ENCODE measurements at places on chromosomes 4 and X.

DNA sequence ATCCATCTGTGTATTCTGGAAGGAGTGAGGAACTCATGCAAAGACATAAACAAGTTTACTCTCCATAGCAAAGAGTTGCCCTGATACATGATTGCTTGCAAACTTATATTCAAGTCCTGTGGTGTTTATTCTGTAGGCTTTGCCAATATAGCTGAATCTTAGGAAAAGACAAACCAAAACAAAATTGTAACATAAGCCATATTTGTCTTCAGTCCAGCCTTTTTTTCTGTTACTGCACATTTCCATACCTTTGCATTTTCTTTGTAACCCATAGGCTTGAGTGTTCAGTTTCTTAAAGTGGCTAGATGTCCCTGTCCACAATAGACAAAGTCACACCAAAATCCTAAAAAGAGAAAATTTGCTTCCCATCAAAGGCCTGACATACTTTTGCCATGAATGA, 120.4 kb downstream of the PPARGC1A start:
- DNase-seq = no peak

DNA sequence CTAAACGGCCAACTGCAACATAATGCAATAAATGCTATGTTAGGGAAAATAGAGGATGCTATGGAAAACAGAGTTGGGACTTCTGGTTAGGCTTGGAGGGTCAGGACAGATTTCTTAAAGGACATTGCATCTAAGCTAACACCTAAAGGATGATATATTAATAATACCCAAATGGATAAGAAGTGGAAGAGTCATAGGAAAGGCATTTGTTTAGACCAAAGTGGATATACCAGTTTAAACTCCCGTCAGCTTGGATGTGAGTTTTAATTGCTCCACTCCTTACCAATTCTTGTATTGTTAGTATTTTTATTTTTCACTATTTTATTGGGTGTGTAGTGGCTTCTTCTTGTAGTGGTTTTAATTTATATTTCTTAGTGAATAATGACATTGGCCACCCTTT, 93.9 kb downstream of the PTPN13 start:
- no peak for DNase-seq

DNA sequence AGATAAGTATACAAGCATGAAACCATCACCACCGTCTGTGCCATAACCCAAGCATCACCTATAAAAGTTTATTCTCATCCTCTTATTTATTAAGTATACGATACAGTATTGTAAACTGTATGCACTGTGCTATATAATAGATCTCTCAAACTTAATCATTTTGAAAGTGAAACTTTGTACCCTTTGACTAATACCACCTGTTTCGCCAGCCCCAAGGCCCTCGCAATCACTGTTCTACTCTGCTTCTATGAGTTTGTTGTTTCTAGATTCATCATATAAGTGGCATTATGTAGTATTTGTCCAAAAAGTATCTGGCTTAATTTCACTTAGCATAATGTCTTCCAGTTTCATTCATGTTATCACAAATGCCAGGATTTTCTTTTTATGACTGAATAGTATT, 72.1 kb upstream of the DOCK11 start:
- no peak for DNase-seq

DNA sequence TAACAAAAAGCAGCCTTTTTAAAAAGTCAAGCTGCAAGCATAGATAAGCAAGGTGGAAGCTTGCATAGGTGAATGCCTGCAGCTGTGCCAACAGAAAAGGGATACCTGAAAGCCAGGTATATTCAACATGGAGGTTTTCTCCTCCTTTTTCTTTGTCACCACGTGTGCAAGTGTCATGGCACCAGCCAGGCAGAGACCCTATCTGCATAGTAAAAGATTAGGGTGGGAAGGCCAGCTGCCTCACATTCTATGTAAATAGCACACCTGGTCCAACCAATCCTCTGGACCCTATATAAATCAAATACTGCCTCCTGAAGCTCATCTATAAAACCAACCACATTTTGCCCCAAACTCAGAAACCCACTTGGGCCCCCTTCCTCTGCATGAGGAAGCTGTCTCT, 28.0 kb upstream of the PLK4 start:
- no peak for DNase-seq

DNA sequence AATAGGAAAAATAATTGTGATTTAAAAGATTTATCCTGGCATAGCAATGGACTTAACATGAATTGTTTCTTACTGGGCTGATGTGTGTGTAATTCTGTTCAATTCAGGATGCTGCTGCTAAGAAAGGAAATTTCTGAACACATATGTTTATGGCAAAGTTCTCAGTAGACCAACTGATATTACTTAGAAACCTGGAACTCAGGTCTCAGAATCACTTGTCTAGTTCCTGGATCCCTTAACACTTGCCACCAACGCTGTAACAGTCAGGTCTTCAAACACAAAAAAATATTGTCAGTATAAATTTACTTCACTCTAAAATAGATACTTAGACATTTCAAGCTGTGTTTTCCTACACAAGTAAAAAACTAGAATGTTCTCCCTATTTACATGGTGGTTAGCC, 5.5 kb downstream of the CASP3 start:
- no peak for DNase-seq

GRCh38 chrX:109264878-109265277, 217.0 kb downstream of the GUCY2F start:
- DNase-seq = no peak

DNA sequence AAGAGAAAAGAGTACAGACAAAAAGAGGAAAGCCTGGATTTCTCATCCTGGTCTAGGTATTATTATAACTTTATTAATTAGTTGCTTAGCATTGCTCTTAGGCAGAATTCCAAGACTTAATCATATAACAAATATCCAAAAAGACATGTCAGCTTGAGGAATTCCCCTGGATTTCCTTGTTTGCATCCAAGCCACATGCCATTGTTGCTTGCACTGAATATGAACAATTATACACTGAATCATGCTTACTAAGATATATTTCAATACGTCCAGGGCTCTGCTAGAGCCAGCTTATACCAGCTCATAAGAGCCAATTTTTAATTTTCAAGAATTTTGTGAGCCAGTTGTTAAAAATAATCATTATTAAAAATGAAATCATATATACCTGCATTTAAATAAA, 5.5 kb upstream of the TLR10 start:
- DNase-seq = no peak

DNA sequence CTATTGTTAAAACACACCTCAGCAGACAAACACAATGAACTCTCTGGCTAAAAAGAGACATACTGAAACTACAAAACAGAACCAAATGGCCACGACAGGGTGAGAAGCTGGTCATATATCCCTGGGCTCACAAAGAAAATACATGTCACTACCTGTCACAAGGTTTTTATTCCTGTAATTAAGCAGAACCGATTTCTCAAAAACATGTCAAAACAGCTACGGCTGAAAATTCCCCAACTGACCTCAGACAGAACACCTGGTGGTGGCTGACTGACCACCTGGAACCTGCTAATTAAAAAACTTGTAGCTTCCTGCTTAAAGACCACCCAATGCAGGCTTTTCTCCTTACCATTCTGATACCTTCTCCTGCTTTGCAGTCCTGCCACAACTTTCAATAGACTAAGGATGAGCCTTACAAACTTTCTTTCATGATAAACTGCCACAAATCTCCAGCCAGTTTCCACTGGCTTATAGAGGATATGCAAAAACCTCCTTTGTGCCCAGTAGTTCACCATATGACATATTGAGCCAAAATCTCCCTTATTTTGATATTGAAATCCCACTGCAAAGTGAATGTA, 571.9 kb downstream of the SPOCK3 start:
- DNase-seq = no peak

GRCh38 chr4:132593717-132594400, 555.2 kb upstream of the PCDH10 start:
- no peak for DNase-seq

- no peak for DNase-seq
These were observed 297.4 kb upstream of the DKK2 start for GRCh38 chr4:107333518-107333917.

- no peak for DNase-seq
These were observed 41.3 kb downstream of the LRBA start for GRCh38 chr4:150973626-150974251.

DNA sequence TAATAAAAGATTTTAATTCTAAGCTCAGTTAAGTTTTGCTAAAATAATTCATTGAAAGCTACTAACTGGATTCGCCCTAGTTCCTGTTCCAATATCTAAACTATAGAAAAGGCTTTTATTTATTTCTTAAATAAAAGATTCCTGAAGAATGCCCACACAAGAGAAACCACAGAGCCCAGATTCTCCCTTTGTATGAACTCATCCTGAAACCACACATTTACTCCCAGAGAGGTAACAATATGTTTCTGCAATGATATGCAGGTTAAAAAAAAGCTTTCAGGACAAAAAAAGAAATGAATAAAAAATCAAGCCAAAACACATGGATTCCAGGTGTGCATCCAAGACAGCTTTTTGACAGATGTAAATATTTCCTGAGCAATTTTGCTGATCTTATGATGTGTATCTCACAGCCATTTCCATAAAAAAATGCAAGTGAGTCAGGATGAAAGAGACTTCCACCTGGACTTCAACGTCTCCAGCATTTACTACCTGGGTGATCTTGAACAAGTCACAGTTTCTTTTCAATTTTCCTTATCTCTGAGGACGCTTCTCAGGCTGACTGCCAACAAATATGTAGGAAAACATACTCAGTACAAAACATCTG, 234.4 kb upstream of the FAT1 start:
- DNase-seq = no peak

GRCh38 chr4:94076498-94076897, 131.2 kb upstream of the SMARCAD1 start:
- DNase-seq = no peak

- DNase-seq = no peak
These were observed 4.3 kb downstream of the QRFPR start for GRCh38 chr4:121376556-121376955.

DNA sequence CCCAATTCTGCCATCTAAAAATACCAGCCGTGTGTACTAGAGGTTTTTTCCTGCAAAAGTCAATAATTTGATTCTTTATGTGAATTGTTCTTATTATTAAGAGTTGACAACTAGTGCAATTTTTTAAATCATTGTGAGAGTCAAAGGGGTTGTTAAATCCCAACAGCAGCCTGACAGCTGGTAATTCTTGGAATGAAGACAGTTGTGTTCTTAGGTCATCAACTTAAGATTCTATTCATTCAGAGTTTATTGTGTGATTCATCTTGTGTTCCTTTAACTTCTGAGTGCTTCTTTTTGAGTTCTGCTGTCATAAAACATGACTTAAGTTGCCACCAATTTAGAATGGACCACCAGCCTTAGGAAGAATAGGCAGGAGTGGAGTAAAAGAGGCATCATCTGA, 329.0 kb downstream of the NAF1 start:
- DNase-seq = no peak

DNA sequence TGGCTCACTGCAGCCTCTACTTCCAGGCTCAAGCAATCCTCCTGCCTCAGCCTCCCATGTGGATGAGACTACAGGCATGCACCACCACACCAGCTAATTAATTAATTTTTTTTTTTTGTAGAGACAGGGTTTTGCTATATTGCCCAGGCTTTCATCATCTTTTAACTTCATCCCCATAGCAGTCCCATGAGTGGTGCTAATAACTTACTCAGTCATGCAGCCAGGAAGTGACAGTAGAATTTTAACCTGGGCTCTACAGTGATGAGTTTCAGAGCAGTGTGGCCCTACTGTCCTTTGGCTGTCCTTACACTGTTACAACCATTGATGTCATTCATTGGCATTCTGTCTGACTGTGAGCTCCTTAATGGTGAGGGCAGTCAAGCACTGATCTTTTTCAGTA, 3.9 kb upstream of the OCIAD2 start:
- DNase-seq = no peak

GRCh38 chrX:38859602-38860001, 58.3 kb downstream of the MID1IP1 start:
- no peak for DNase-seq

GRCh38 chr4:53902786-53903185, 161.6 kb downstream of the CHIC2 start:
- DNase-seq = no peak

GRCh38 chrX:3788494-3789233, 75.2 kb upstream of the PRKX start:
- DNase-seq = no peak

DNA sequence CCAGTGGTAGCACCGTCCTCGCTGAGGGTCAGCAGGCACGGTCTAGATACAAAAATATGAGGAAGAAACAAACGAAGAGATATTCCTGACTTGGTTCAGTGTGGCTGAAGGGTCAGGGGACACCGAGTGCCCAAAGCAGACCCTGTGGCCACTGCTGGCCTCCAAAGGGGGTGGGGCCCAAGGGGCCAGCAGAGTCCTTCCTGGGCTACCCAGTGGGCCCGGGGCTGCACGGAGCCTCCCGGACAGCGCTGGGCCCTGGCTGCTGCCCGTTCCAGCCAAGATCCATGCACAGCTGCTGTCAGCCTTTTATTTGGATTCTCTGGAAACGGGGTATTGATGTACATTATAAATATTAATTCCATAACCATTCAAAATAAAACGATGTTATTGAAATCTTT, 20.4 kb downstream of the NELFA start:
- no peak for DNase-seq

DNA sequence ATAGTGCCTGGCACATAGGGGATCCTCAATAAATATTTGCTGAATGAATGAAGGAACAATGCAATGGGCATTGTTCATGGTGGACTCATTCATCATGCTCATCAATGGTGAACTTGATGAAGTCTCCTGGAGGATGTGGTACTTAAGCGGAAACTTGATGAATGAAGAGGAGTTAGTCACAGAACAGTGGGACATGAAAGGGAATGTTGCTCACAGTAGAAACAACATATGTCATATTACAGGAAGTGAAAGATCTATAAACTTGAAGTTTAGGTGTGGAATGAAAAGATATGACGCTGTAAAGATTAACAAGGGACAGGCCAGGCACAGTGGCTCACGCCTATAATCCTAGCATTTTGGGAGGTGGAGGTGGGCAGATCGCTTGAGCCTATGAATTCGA, 224.1 kb downstream of the PPP3CA start:
- DNase-seq = no peak

All from midbrain (tissue), 1 donor.